ENCODE measurements at places on chromosomes 7 and 10. TPM values are rescaled to one million over a fixed set of nuclear protein-coding genes. Genes with fewer than 3 reads are reported as not detected.

Gene KCNIP2
- total RNA-seq = 1.2 TPM

GRCh38 chr10:31028081-31028480 lies 3.6 kb downstream of the ZNF438 start:
- DNase-seq = no peak

GRCh38 chr10:75548356-75548755 lies 116.9 kb downstream of the LRMDA start:
- DNase-seq = no peak

Gene SFRP4
- total RNA-seq = not detected

DNA sequence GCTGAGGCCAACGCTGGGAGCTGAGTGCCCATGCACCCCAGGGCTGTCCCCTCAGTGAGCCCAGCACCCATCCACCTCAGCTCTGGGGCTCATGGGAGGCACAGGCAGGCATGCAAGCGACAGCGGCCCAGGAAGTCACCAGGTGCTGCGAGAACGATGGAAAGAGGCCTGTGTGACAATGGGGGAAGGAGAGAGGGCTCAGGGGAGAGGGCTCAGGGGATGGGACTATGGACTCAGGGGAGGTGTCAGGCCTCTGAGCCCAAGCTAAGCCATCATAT lies 292.5 kb downstream of the WDR37 start:
- DNase-seq = no peak

DNA sequence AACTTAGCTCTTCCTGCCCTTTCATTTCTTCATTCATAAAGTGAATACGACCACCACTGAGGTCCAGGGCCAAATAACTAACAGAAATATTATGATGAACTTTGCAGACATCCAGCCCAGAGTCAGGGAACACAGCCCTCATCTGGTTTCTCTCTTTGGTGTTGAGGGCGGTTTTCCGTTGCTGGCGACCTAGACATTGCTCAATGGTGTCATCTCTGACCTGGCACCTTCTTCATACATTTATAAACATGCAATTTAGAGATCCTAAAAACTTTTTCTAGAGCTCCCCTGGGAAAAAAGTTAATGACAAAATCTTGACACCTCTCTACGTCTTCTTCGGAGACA lies 324 bp upstream of the TET1 start:
- DNase-seq = no peak

GRCh38 chr7:104231054-104232046 lies 23.5 kb upstream of the ORC5 start:
- DNase-seq = no peak

DNA sequence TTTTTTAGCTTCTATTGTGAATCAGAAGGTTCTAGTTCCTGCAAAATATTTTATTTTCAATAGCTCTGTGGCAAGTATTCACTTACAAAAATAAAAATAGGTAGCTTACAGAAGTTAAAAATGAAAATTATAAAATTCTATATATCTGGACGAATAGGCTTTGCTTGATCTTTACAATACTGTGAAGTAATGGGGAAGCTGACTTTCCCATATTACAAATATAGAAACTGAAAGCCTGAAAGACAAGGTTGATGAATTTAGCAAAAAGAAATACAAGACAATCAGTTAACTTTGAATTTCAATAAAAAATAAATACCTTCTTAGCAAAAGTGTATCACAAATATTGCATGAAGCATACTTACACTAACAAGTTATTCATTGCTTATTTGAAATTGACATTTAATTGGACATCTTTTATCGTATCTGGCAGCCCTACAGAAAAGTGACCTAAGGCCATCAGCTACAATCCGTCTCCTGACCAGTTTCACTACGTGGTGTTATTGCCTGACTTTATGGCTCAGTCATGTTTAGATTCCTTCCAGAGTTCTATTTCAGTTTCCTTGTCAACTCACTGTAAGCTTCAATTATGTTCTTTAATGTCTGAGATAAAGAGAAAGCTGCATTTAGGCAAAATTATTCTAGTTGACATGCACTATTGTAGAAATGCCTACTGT lies 310.5 kb upstream of the HGF start:
- no peak for DNase-seq

DNA sequence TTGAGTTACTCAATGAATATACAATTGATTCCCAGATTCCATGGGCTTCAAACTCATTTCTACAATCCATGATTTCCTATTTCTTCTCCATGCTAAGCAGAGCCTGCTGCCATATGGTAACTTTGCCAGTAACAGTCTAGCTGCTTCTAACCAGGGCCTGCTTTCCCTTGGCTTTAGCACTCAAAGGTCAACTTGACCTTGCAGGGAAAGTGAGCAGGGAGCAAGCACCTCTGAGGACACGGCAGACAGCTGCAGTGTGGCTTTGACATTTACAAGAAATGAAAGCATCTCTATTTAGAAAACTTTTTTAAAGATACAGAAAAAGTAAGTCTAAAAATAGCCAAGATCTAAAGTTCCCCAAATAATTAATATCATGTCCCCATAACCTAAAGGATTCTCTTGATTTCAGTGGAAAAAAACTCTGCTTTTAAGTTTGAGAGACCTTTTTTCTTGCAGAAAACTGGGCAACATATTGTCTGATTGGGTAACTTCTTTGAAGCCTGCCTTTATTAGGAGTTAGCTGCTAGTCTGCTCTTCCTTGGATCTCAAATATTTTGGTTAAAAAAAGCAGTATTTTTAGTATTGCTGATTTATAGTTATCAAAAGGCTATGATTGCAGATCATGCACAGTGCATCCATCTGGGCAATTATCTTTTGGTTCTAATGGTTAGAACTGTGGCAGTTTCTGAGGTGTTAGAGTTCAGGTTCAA lies 257.9 kb downstream of the AHR start:
- DNase-seq = no peak

DNA sequence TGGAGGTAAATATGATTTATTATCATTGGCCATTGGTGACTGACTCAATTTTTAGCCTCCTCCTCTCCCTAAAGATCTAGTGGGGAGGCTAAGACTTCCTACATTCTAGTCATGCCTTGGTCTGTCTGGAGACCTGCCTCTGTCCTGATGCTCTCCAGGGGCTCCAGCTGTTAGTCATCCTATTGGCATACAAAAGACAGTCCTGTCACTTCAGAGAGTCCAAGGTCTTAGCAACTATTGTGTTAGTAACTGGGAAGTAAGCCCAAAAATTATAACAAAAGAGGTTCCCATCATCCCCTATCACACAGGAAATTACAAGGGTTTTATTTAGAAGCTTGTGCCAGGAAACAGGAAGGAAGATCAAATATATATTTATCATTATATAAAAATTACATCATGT lies 400.6 kb upstream of the VSTM2A start:
- DNase-seq = no peak

DNA sequence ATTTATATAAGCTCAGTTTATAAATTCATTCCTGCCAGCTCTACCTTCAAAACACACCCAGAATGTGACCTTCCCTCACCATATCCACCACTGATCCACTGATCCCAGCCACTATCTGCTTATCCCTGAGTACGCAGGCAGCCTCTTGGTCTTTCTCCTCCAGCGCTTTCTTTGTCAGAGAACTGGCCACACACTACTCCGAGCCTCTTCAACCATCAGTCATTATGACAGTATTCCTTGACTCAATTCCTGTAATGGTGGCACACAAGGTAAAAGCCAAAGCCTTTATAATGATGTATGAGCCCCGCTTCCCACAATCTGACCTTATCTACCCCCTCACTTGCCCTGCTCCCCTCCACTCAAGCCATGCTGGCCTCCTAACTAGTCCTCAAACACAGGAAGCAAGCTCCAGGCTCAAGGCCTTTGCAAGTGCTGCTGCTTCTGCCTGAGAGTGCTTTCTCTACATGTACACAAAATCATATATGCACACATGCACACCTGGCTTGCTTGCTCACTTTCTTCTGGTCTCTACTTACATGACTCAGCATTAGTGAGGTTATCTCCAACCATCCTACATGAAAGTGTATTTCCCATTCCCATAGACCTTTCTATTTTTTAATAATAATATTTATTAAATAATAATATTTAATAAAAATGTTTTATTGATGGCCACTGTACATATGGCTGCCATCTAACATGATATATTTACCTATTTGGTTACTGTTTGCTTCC lies 150.4 kb upstream of the FEZF1 start:
- DNase-seq = no peak

GRCh38 chr10:103423748-103424147 lies 27.3 kb downstream of the PDCD11 start:
- DNase-seq = no peak

- no peak for DNase-seq
Measured at GRCh38 chr7:77702968-77703472, 6.8 kb downstream of the RSBN1L start.

- DNase-seq = no peak
Measured at GRCh38 chr10:21141946-21142492, 244.9 kb upstream of the NEBL start.

DNA sequence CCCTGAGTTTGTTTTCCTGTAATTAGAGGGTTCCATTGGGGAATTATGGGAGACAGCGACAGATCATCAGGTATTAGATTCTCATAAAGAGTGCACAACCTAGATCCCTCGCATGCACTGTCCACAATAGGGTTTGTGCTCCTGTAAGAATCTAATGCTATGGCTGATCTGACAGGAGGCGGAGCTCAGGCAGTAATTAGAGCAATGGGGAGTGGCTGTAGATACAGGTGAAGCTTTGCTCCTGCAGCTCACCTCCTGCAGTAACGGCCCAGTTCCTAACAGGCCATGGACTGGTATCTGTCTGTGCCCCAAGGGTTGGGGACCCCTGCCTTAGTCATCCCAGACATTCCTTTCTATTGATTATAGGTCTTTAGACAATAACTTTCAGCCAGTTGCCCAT lies 894 bp upstream of the ZSCAN21 start:
- DNase-seq = no peak

DNA sequence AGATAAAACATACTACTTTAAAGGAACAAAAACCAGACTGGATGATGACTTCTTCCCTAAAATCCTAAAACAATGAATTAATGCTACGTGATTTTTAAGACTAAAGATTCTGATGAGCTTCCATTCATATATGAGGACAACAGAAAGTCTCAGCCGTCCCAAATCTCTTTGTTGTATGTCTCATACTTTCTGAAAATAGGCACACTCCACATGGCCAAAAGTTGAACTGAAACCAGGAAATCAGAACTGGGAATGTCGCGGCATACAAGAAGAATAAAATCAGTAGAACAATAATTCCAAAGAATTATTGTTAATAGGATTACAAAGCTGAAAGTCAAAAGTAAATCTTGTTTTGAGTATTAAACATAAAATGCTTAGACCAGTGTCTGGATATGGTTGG lies 195.4 kb upstream of the GHITM start:
- no peak for DNase-seq

DNA sequence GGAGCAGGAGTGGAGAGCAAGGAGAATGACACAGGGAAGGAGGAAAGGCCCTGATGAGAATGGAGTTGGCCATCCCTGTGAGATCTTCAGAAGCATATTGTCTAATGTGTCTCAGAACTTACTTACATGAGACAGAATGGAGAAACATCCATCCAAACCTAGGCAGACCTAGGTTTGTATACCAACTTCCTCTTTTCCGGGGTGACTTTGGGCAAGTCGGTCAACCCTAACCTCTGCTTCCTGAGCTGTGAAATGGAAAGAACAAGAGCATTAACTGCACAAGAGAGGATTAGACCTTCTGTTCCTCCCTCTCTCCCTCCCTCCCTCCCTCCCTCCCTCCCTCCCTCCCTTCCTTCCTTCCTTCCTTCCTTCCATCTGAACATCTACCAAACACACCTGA lies 4.5 kb downstream of the GHRHR start:
- DNase-seq = no peak

Gene HSPB1
- total RNA-seq = 6,888 TPM

- no peak for DNase-seq
Measured at GRCh38 chr10:93211991-93212390, 138.3 kb downstream of the CYP26A1 start.

Gene DDC
- total RNA-seq = not detected

Gene BAG3
- 59.5 TPM for total RNA-seq

Gene CHN2
- total RNA-seq = 2.7 TPM

- DNase-seq = no peak
Measured at GRCh38 chr10:28743576-28743975, 66.3 kb downstream of the BAMBI start.

DNA sequence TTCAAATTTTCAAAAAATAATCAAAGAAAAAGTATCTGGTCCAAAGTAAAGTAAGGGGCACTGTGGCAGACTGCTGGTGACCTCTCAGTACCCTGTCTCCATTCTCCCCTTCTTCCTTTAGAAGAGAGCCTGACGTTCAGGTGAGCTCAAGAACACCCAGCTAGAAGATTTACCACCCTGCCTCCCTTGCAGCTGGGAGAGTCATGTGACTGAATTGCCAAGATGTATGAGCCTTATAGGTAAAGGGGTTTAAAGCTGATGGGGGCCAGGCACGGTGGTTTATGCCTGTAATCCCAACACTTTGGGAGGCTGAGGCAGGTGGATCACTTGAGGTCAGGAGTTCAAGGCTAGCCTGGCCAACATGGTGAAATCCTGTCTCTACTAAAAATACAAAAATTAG lies 86.3 kb upstream of the NANOS1 start:
- DNase-seq = no peak

DNA sequence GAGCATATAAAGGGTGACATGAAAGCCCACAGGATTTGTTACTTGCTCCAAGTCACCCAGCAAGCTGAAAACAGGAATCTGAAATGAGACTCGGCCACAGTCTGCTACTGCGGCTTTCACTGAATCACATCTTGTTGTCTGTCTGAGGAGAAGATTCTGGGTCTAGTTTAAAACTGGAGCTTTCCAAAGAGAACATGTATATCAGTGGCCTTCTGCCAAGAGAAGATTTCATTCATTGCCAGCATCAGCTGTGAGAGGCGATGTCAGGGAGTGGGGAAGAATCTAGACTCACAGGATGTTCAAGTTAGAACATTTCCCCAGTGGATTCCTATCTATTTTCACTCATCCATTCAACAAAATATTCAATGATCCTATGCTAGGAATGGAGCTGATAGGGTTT lies 122.8 kb downstream of the GALNT17 start:
- no peak for DNase-seq

Gene PSTK
- 2.6 TPM for total RNA-seq

Gene PIP
- total RNA-seq = not detected

Gene LIPJ
- not detected for total RNA-seq

Gene CTAGE4
- 8.6 TPM for total RNA-seq

Data from esophagus squamous epithelium (tissue), 5 donors.